Stimulated activated naive CD4-positive, alpha-beta T cell treated with Interleukin-2 at 50 U/mL for 16 hours (primary cell): ENCODE measurements at places on chromosomes 1 and 21.
A peak's percentile ranks its signal among the peaks of the same experiment; 100 is the strongest.

- no peak for DNase-seq
Measured at GRCh38 chr1:207264663-207265252, 56.7 kb upstream of the CD55 start.

DNA sequence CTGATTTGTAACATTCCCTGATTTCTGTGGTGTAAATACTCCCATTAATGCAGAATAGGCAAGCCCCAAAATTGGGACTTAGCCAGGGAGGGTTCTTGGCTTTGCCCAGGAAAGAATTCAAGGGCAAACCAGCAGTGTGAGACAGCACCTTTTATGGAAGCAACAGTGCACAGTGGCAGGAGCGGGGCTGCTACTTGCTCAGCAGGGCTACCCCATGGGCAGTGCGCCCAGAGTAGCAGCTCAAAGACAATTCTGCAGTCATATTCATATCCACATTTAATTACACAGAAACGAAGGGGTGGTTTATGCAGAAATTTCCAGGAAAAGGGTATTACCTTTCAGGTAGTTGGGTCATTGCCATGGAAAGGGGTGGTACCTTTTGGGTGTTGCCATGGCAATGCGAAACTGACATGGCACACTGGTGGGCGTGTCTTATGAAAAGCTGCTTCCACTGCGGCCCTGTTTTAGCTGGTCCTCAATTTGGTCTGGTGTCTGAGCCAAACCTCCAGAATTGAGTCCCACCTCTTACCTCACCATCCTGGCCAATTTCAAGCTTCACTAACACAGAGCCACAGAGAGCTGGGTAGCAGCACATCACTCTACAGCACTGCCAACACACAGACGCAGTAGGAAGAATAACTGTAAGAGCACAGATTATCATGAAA lies 35.9 kb downstream of the FHAD1 start:
- no peak for DNase-seq

- DNase-seq = no peak
Measured at GRCh38 chr1:100778748-100779147, 59.2 kb downstream of the VCAM1 start.

- no peak for DNase-seq
Measured at GRCh38 chr1:154697710-154698109, 89.7 kb upstream of the ADAR start.

DNA sequence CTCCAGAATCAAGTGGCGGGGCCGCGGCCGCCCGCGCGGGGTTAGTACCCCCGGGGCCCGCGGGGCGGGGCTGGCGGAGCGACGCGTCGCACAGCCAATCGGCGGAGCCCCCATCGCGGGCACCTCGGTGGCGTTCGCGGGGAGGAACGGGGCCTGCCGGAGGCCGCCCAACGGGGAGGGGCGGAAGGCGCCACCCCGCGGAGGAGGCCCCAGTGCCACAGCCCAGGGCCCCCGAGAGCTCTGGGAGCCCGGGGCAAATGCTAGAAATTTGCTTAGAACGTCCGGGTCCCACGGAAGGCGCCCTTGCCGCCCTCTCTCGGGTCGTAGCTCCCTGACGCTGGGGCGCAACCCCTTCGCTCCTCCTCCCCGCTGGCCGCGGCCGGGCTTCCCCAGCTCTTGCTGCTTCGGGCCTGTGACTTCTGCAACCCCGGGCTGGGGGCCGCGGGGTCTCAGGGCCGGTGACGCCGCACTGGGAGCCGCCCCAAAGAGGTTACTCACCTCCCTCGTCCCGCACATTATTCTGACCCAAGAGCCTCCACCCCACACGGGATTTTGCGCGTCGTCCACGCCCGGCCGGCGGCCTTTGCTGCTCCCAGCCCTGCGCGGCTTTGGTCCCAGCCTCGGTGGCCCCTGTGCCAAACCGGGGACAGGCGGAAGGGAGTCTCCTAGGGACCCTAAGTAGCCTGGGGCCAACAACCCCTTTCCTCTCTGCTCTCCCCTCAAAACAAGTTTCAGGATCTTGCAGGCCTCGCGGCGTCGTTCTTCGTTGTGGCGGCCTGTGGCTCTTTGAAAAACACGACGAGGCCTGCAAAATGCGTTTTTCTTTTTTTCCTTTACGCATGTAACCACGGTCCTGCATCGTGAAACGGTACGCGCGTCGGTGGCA lies at the start of gene RUNX3:
Gene RUNX3, minus strand, starts transcription at position 17 of the 886 bp plus-strand sequence. CDS start 408 bp downstream, outside the sequence.
- peak; percentile 89 for DNase-seq
